ENCODE measurements at places on chromosomes 5 and 9.

- no peak for DNase-seq
These were observed 2.3 kb downstream of the TGFBI start for GRCh38 chr5:136030956-136031611.

GRCh38 chr5:134758504-134759341 lies at the start of gene DDX46:
TSS of gene DDX46 (plus strand) at chr5:134758779. CDS start at chr5:134758939, 160 bp downstream.
- peak; percentile 67 for DNase-seq

DNA sequence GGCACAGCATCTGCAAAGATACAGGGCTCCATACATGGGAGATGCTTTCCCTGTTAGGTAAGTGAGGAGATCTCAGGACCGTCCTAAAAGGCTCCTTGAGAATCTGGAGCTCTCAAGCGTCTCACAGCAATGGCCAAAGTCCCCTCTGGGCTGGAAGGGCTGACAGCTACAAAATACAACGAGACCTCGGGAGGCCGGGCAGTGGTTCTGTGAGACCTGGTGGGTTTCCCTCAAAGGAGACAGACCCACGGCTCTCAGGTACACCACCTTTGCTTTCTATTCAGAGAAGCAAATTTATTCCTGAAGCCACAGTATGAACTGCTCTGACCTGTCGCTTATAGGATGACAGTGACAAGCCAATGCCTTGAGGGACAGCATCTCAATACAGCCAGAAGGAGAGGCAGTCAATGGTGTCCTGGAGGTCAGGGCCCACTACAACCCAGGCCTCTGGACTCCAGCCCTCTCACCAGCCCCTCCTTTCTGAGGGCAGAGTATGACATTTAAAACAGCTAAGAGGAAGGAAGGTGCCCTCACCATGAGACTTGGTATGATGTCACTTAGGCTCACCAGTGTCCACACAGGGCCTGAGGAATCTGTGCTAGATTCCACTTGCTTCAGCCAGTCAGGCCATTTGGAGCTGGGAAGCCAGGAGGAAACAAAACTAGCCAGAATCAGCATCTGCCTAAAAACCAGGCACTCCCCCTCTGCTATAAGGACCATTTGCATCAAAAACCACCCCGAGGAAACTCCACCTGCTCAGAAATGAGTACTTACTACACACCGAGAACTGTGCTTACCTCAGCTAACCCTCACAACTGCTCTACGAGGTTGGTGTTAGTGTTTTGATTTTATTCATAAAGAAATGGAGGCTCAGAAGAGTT lies 86.5 kb upstream of the FSTL4 start:
- DNase-seq = no peak

GRCh38 chr9:6133346-6134063 lies 82.1 kb upstream of the IL33 start:
- no peak for DNase-seq

DNA sequence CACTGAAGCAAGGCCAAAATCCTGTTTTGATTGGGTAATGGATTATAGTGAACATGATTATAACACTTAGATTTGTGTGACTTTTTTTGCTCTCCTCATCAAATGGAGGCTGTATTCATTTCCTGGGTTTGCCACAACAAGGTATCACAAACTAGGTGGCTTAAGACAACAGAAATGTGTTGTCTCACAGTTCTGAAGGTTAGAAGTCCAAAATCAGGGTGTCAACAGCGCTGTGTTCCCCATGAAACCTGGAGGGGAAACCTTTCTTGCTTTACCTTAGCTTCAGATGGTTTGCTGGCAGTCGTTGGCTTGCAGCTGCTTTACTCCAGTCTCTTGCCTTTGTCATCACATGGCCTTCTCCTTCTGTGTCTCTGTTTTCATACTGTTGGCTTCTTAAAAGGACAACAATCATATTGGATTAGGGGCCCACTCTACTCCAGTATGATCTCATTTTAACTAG lies 32.4 kb downstream of the CDC42SE2 start:
- DNase-seq = no peak

DNA sequence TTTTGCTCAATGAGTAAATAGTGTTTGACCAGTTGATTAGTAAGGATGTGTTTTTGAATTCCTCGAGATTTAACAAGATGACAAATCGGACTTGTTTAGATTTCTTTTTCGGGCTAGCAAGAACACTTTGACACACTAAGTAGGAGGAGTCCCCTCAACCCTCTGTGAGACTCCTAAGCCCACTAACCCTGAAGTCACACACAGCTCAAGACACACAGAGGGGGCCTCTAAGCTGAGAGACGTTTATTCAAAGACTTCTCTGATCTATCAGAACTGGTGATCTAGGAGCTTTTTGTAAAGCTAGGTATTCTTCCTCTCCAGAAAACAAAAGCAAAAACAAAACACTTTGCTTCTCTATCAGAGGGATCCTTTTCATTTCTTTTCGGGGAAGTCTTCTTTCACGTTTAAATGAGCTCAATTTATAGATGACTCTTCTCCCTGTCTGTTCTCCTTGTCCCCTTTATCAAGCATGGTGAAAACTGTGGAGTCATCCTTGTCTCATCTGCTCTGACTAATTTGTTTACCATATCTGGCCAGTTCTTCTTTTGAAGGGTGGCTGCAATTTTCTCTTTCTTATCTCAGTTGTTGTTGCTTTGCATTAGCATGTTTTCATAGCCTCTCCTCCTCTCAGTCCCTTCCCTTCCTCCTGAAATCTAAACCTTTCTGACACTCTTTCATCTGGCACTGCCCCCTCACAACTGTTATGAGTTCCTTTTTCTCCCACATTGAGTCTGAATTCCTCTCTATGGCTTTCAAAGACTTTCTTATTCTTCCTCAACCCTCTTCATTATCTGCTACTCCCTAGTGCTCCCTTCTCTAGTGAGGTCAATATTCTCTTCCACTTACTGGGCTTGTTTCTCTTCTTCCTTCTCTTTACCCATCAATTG lies 68.5 kb upstream of the RAI14 start:
- no peak for DNase-seq

- no peak for DNase-seq
These were observed 191.3 kb downstream of the TTC39B start for GRCh38 chr9:15115702-15116101.

DNA sequence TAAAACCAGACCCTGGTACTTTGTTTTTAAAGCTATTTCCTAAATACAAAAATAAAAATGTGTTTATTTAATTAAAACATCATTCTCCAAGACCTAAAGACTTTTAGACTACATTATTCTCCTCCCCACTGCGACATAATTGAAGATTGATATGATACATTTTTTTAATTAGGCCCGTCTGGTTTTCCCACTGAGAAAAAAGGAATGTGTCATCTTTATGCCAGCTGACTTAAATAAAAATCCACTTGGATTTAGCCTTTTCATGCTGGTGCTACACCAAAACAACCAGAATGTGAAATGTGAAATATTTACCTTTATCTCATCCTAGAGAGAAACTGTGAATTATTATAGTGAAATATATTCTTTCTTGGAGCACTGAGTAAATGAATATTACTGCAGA lies 155.5 kb upstream of the PPP1R2B start:
- DNase-seq = no peak

DNA sequence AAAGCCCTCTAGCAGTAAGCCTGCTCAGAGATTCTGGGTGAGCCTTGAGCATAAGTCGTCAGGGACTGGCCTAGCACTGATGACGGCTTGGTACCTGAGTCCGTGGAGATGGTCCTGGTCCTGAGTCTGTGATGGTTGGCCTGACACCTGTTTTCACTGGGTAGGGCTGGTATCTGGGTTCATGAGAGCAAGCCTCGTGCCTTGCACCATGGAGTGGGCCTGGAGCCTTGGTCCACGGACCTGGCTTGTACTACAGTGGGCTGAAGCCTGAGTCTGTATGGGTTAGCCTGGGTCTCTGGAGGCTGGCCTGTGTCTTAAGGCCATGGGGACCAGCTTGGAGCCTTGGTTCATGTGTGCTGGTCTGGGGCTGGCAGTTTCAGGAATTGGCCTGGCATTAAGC lies 310.3 kb upstream of the ISL1 start:
- DNase-seq = no peak

- no peak for DNase-seq
These were observed 63.1 kb upstream of the ATG10 start for GRCh38 chr5:81908771-81909170.

DNA sequence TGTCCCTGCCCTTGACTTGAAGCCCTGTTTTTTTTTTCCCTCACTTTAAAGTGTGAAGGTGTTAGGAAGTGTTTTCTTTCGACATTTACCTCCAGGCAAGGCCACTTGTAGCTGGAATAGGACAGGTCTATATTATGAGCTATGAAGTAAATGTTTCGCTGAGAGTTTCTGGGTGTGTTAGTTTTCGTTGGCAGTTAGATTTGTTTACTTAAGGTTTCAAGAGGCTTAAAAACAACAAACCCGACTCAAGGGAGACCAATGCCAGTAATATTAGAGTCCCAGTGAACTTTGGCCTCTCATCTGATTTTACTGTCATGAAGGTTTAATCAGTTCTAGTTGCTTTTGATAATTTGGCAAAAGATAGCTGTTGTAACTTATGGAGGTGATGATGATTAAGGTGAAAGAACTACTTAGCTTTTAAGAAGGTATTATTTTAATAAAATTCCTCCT lies 25.2 kb downstream of the OCLN start:
- DNase-seq = no peak

GRCh38 chr9:135262248-135262647 lies 174.8 kb downstream of the OLFM1 start:
- DNase-seq = no peak

- no peak for DNase-seq
These were observed 51.1 kb downstream of the STARD4 start for GRCh38 chr5:111461255-111461671.

GRCh38 chr5:37668524-37669047 lies 171.3 kb downstream of the GDNF start:
- no peak for DNase-seq

- no peak for DNase-seq
These were observed 70.2 kb upstream of the COL5A1 start for GRCh38 chr9:134571326-134571931.

GRCh38 chr5:14444161-14444560 lies 137.4 kb upstream of the OTULINL start:
- no peak for DNase-seq

- DNase-seq = no peak
These were observed 8.2 kb upstream of the PARP8 start for GRCh38 chr5:50658246-50658645.

- DNase-seq = no peak
These were observed 214.9 kb downstream of the MCTP1 start for GRCh38 chr5:95069948-95070347.

DNA sequence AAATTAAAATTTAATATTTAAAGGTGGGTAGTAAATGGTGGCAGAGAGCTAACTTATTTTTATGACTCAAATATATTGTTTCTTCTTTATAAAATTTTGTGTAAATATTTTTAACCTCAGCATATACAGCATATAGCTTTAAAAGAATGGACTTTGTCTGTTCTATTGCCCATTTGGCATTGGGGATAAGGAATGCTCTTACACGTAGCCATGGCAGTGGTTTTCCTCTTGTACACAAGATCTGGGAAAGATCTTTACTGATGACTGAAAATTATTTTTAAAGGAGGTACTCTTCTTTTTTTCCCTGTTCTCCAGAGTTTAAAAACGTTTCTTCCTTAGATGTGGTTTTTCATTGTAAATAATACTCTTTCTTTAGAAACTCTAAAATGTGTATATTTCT lies 75.0 kb downstream of the PBX3 start:
- DNase-seq = no peak

DNA sequence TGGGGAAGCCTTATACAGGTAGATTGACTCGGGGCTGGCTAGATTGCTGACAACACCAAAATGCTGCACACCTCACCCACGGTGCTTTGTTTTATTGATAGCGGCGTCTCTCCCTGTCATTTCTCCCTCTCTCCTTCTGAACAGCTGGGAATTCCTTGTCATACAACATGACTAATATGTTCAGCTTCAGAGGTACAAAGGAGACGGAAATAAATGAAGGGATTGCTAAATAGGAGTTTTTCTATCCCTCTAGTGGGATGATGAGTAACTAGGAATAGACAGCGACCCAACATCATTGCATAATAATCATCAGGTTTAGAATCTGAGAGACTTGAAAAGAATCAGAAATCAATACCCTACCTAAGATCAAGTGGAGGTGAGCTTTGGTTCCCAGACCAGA lies 337.7 kb upstream of the PANK3 start:
- DNase-seq = no peak

- no peak for DNase-seq
These were observed 14.6 kb downstream of the CDH6 start for GRCh38 chr5:31208043-31208442.

DNA sequence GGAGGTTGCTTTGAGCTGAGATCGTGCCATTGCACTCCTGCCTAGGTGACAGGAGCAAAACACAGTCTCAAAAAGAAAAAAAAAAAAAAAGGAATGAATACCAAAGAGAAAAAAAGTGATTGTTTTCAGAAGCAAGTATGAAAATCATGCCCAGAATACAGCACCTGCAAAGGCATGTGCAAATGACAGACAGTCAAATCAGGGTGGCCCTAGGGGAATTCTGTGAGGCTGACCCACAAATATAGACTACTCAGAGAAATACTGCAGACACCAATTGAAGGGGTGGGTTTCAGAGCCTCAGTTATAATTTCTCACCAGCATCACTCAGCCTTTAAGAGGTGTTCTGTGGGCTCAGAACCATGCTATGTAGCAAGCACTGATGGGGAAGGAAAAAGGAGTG lies 28.6 kb downstream of the DCAF12 start:
- no peak for DNase-seq

DNA sequence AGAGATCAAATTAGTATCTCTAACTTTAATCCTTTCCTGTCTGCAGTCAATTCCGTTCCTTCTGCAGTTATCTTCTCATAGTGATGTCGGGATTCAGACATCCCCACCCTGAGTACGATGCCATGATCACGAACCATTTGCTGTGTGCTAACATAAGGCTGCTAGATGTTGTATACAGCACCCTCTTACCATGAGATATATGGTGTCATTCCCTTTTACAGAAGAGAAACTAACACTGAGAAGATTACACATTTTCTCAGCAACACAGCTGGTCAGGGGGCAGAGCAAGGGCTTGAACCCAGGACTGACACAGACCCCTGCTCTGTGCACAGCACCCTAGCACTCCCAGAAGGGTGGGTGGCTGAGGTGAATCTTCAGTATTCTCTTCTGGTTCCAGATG lies 46.9 kb upstream of the HSD17B4 start:
- DNase-seq = no peak

DNA sequence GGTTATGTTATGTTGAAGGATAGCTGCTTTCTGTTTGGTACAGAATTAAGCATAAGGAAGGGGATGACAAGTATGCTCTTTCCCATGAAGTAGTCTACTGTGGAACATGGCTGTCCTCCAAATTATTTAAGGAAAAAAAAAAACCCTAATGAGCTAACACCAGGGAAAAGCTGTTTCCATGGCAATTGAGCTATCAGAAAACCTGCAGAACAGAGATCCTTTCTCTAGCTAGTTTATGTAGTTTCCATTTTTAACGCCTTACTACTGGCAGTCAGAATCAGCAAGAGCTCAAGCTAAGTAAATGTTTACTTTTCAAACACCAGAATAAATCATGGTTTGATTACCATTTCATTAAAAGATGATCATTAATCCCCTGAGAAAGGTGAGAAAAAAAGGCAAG lies 287.4 kb upstream of the TARS1 start:
- no peak for DNase-seq
